AG04450 (cell line): ENCODE measurements at places on chromosomes 4 and X.

DNA sequence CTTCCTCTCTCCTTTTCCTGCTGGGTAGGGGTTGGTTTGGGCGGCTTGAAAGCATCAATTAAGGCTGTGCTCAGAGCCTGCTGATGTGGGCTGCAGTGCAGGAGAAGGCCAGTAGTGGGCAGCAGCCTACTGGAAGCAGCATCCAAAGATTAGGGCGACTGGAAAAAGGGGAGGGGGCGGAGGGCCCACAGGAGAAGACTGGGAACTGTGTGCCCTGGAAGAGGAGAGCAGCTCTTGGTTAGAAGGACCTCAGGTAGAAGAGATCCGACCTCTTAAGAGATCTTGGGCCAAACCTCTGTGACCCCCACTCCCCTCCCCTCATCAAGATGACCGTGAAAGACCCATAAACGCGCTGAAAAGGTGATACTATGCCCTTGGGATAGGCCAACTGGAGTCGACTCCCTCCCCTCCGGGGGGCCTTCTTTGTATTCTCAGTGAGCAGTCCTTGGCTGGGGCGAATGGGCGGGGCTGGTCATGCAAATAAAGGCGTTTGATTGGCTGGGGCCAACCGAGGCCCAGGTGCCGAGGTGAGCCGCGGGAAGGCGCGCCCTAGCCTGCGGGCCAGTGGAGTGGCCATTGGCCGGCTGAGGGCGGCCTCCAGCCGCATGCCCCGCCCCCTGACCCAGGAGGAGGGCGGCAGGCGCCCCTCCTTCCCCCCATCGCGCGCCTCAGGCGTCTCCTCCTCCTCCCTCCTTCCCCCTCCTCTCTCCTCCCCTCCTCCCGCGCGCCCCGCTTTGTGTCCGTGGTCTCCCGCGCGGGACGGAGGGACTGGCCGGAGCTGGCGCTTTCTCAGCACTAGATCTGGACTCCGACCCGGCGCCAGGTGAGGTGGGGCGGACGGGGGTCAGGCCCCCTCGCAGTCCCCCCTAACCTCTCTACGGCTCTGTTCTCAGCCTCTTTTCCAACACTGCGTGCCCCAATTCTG lies 10.1 kb downstream of the DLG3 start:
- no peak for DNase-seq

- DNase-seq: no peak
Measured at GRCh38 chr4:69038582-69038981, 57.7 kb upstream of the UGT2B7 start.

DNA sequence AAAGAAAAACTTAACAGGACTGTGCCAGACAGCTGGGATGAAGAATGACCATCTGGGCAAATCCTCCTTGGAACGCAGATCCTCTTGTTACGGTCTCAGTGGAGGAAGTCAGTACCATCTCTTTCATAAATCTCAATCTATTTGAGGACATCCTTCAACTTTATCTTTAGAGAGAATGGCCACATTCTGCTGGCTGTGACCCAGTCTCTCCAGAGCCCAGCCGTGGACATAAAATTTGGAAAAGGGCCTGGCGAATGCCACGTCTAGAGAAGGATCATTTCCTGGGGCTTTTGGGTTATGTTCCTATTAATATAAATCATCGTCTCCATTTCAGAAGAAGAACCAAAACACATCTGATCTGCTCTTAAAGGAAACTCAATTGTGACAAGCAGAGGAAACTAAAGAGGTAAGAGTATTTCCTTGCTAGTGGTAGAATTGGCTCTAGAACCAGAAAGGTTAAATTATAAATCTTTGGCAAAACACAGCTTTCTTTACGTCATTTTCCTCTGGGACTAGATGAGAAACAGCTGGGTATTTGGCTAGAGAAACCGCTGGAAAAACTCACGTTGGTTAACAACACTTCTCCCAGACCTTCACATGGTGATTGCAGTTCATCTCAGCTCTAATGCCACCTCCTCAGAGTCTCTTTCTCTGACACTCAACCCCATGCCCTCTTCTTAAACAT lies 164.7 kb downstream of the CHIC2 start:
- DNase-seq: peak; percentile 73

- DNase-seq: no peak
Measured at GRCh38 chrX:57822398-57822797, 87.9 kb downstream of the ZXDA start.

GRCh38 chr4:1176398-1177273 lies 4.3 kb upstream of the SPON2 start:
- no peak for DNase-seq

DNA sequence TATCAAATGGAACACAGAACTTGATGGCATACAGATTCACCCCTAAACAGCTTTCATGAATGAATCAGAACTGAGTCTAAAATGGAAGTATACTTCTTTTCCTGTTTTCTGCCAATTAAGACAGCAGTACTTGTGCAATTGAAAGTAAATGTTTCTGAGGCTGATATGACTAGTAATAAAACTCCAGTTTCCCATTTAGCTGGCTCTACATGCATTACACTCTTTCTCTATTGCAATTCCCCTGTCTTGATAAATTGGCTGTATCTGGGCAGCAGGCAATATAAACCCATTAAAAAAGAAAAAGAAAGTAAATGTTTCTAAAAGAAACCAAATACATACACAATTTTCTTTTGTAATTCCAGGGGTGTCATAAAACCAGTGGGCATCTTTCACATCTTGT lies 4.6 kb downstream of the NOA1 start:
- DNase-seq: no peak

GRCh38 chr4:1626151-1626550 lies 58.0 kb downstream of the FAM53A start:
- no peak for DNase-seq

- no peak for DNase-seq
Measured at GRCh38 chr4:15147714-15148113, 145.4 kb downstream of the CPEB2 start.

GRCh38 chr4:7206385-7206784 lies 14.0 kb downstream of the SORCS2 start:
- DNase-seq: no peak

GRCh38 chr4:67634741-67635140 lies 66.2 kb downstream of the UBA6 start:
- no peak for DNase-seq

DNA sequence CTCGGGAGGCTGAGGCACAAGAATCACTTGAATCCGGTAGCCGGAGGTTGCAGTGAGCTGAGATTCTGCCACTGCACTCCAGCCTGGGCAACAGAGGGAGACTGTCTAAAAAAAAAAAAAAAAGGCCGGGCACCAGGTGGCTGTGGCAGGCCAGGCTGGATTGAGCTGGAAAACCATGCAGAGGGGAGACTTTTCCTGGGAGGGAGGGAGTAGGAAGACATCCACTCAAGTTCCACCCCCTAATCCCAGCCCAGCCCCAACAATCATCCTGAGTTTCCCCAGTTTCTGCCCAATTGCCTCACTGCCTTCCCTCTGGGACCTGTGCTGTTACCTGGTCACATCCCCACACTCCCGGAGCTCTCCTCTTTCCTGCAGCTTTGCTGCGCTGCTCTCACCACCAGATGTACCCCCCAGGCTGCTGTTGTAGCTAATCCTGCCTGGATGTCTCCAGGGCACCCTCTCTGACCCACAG lies 9.0 kb upstream of the TSPYL2 start:
- no peak for DNase-seq

DNA sequence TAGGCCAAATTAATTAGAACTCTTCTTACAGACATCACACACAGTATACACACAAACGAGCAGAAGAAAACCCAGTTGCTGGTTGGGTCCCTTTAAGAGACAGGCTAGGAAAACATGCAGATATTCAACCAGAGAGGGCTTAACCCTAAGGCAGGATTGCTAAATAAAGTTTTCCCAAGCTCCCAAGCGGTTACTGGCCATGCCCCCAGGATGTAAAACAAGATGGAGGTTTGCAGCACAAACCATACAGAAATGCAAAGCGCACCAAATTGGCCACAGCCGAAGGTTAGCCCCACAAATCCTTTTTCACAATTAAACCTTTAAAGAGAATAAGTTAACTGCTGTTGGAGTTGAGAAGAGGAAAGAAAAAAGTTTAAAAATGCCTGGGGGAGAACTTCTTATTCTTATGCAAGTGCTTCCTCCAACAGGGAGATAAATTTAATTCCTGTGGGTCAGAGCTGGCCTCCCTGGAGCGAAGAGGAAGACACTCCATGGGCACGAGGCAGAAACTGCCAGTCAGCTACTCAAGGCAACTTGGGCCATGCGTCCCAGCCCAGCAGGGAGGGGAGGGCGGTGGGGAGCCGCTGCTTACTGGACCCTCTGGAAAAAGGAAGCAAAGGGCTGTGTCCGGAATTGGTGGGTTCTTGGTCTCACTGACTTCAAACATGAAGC lies 167.6 kb upstream of the ARSJ start:
- DNase-seq: no peak
